ENCODE measurements at places on chromosomes 13 and 19.

GRCh38 chr13:40494946-40495620 lies 171.4 kb downstream of the FOXO1 start:
- DNase-seq: no peak

GRCh38 chr19:10431943-10432735 lies 11.8 kb downstream of the PDE4A start:
- peak; percentile 57 for DNase-seq

- no peak for DNase-seq
These were observed at the start of gene PLPP2 for GRCh38 chr19:291006-291521. Gene PLPP2 (minus strand): TSS chr19:291403. CDS start chr19:291336, 67 bp downstream.

- DNase-seq: no peak
These were observed 9.1 kb upstream of the SPACA7 start for GRCh38 chr13:112366907-112367646.

DNA sequence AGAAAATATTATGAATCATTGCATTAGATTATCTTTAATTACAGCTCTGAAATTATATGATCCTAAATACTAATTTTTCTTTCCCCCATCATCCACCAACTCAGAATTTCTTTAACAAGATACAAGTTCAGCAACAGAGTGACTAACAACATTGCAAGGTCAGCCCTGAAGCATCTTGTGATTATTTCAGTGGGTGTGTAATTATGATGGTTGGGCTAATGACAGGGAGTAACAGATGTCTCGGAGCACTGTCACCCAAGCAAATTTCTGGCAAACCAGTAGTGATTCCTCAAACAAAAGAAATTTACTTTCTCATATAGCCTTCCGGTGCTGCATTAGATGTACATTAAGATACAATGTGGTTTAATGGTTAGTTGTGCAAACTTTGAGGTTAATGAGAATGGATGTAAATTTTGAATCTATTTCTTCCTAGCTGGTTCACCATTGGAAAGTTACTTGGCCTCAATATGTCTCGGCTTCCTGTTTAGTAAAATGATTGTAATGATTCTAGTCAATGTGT lies 238.9 kb downstream of the ITGBL1 start:
- no peak for DNase-seq

GRCh38 chr13:61592489-61592888 lies 176.8 kb upstream of the PCDH20 start:
- DNase-seq: no peak

GRCh38 chr13:27170516-27171243 lies 931 bp downstream of the USP12 start:
- DNase-seq: peak; percentile 53
